ENCODE measurements at places on chromosomes 4 and X.

DNA sequence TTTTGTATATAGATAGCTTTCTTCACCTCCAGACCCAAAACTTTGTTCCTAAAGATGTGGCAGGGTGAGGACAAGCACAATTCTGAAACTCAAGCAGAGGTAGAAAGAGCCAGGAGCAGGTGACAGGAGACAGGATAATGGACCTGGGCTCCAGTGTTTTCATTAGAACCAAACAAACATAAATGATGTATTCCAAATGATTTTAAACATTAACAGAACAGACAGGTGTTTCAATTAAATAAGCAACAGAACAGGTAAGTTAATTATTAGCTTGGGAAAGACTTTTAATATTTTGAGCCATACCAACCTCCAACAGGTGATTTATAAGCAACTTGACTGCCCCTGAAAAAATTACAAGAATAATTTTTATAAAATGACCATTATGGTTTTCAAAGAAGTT is 459.4 kb upstream of the LCORL start:
- H3K4me3 ChIP-seq, result no peak overlapping the region
- H3K36me3 ChIP-seq, result no peaks in the 10 kb centered on the region
- no peak overlapping the region for H3K27ac ChIP-seq
- peaks cover under 1% of the 10 kb centered on the region for H3K4me1 ChIP-seq
- no peaks in the 10 kb centered on the region for H3K27me3 ChIP-seq

DNA sequence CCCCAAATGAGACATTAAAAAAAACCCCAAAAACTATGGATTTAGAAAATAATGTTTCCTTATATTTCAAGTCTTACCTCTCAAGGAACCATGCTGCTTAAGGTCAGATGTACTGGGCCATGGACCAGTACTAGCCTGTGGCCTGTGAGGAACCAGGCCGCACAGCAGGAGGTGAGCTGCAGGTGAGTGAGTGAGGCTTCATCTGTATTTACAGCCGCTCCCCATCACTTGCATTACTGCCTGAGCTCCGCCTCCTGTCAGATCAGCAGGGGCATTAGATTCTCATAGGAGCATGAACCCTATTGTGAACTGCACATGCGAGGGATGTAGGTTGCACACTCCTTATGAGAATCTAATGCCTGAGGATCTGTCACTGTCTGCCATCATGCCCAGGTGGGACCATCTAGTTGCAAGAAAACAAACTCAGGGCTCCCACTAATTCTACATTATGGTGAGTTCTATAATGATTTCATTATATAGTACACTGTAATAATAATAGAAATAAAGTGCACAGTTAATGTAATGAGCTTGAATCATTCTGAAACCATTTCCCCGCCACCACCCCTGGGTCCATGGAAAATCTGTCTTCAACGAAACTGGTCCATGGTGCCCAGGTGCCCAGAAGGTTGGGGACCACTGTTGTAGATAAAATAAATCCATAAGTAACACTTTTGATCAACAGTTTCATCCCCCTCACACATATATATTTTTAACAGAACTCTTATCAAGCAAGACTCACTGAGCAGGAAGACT is 105.3 kb upstream of the CBR4 start:
- H3K27ac ChIP-seq, result peak overlapping the region; percentile 77
- H3K4me1 ChIP-seq, result peaks cover 10% of the 10 kb centered on the region
- H3K36me3 ChIP-seq, result peaks cover 5% of the 10 kb centered on the region

DNA sequence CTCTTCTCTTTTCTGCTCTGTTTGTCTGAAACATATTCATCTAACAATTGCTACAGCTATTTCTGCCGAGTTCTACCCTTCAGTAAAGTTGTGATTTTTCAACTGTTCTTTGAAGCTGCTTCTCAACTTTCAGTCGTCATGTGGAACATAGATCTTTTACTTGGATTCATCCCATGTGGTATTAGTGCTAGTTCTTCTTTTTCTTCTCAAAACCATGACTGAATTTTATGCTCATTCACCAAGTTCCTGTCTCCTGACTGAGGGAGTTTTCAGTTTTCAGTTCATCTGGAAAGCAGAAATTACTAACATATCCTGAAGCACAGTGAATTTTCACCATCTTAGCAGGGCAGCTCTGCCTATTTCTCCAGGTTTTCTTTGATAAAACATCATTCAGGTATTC is 12.1 kb downstream of the ACSL4 start:
- DNase-seq, result no peak
- no peak overlapping the region for H3K4me3 ChIP-seq
- H3K4me1 ChIP-seq, result peaks cover 5% of the 10 kb centered on the region
- peaks cover 28% of the 10 kb centered on the region for H3K36me3 ChIP-seq

GRCh38 chr4:141009129-141009528 is 124.1 kb downstream of the RNF150 start:
- no peaks in the 10 kb centered on the region for H3K27me3 ChIP-seq
- no peak overlapping the region for H3K27ac ChIP-seq
- no peak for DNase-seq
- H3K4me1 ChIP-seq, result no peaks in the 10 kb centered on the region
- H3K36me3 ChIP-seq, result no peaks in the 10 kb centered on the region
- no peak overlapping the region for H3K4me3 ChIP-seq

DNA sequence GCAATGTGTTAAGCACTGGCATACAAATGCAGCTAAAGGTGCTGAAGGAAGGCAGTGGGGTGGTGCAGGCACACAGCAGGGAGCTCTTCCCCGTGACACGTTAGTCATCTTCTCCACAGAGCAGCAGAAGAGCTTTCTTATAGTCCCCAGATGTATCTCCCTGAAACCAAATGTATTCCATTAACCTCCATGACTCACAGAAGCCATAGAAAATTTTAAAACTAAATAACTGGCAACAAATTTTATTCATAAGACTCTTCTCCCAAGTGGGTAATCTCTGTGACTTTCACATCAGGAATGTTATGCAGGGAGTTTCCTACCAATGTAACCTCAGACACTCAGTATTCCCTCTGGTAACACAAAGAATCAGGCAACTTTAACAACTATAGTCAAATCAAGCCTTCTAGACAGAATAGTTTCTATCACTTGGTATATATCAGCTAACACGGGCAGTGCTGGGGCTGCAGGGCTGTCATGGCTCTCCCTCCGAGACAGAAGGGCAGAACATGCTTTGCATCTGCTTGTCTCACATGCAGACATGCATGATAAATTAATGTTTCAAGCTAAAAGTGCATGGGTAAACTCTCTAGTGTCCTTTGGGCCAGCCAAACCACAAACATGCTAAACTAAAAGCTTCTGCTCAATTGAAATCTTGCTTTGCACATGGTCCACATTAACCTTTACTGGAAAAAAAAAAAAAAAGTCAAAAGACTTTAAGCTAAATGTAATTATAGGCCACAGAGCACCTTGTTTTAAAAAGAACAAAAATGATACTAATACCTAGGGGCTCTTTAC is 28.2 kb downstream of the ANXA5 start:
- peak; percentile 56 for DNase-seq
- H3K4me3 ChIP-seq, result no peak overlapping the region
- no peaks in the 10 kb centered on the region for H3K27me3 ChIP-seq
- H3K36me3 ChIP-seq, result peaks cover 75% of the 10 kb centered on the region

DNA sequence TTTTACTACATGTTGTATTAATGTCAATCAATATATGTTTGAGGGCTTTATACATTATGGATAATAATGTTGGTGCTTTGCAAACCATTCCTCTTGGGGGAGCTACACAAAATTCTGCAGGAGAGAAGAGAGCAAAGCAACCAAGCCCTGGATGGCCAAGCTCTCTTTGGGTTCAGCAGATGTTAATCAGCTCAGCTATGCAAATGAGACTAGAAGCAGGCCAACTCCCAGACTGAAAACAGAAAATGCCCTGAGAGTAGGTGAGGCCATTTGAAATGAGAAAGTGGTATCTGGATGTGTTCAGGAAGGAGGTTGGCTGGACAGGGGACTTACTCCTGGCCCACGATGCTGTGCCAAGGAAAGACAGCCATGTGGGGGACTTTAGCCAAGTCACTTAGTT is 387.0 kb downstream of the BCOR start:
- peaks cover 33% of the 10 kb centered on the region for H3K27me3 ChIP-seq
- no peak overlapping the region for H3K4me3 ChIP-seq
- H3K4me1 ChIP-seq, result no peaks in the 10 kb centered on the region

All from MCF 10A (cell line).